ENCODE measurements at places on chromosomes 3 and 15.

DNA sequence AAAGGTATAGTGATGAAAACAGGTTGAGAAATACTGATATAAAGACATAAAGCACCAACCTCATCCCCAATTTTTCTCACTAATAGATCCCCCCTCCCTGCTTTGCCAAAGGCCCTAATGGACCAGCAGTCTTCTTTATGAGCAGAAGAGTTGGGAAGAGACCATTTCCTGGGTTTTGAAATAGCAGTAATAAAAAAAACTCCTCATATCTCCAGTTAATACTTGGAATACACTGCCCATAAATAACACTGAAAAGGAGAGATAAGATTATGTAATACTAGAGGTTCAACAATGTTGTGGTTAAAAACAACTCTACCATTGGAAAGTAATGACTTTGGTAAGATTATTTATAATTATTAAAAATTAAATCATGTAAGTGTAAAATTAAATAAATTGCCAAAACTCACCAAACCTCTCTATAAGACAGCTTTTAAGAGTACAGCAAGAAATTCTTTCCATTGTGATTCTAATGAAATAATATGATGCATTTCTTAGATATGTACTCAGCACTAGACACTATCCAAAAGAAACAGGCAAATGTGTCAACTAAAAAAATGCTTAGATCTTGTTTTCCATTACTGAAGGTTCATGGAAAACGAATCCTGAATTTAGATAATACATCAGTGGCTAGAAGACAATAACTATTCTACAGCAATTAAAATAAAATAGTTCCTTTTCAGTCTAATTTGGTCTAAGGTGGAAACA, 88.2 kb downstream of the FAIM start:
- no peak for DNase-seq

DNA sequence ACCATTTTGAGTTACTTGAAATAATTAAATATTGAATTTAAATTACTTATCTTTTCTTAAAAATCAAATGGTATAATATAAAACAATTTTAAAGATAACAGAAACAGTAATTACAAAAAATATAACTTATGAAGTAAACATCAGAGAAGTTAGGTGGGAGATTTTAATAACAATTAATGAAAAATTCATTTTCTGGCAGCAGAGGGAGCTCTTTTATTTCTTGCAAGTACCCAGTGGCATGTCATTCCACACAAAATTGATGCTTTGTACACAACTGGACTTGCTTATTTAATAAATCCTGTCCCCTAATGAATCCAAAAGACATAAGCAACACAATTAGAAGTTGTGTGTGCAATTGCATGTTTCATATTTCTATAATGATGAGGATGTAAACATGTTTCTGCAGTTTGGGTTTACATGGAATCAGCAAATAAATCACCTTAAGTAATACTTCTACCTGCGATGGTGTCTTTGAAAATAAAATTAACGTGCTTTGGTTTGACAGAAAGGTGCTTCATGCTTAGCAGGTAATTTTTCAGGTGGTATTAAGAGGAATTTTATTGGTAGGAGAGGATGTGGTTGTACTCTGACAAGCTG, 861.3 kb downstream of the ZPLD1 start:
- no peak for DNase-seq

DNA sequence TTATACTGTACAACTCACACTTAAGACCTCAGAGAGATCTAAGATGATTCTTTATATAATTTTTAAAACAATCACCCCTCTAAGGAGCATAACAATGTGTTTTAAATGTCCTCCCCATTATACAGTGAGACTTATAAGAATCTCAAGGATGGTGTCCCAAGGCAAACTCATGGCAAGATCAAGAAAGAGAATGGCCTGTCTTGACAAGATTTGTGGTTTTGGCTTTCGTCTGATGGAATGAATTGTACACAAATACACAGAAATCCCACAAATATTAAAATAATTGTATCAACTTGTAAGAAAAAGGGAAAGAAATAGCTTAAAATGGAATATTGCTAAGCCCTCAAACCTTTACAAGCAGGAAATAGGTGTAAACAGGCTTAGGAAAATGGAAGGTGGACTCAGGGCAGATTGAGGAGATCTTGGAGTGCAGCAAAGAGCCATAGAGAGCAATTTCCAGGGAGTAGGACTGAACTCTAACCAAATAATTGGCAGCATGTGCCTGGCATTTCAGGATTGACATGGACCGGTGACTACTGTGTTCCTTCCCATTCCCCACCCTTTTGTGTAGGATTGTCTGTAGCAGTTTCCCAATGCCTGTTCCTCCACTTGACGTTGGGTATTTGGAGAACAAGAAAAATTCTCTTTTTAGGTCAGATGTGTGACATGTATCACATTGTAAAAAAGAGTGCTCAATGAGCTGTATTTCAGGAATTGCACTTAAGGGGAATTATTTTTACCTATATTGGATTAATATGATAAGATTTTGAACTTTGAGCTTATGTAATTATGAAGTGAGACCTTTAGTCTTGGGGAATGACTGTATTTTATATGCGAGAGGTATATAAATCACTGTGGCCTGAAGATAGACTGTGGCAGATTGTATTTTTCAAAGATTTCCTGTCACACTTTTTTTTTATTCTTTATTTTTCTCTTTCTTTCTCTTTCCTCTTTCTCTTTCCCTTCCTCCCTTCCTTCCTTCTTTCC, 317.8 kb upstream of the SLITRK3 start:
- DNase-seq = no peak

DNA sequence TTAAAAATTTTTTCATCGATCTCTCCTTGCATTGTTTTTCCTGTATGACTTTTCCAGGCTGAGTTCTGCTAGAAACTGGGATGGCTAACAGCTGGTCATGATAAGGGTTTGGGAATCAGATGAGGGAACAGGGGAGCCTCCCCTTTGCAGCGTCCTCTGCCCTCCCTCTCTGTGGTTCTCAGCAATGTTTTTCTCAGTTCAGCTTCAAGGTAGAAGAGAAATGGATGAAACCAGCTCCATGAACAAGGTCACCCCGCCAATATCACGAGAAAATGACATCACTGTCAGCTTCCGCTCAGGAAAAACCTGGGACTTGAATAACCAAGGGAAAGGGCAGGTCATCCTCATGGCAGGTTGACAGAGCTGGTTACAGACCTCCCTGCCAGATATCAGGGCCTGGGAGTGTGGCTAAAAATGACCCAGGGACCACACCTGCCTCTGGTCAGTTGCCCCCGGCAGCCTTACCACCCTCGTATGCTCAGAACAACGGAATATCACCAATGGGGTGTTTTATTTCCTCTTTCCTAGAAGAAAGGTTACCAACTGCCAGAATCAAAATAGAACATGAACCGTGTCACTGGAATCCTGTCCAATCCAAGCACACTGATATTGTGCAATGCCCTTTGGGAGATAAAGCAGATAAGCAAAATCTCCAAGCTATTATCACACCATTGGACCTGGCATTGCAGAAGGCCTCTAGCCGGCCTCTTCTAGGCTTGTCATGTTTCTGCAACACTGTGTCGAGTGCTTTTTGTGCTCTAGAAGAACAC, 26.1 kb downstream of the LSM3 start:
- no peak for DNase-seq

DNA sequence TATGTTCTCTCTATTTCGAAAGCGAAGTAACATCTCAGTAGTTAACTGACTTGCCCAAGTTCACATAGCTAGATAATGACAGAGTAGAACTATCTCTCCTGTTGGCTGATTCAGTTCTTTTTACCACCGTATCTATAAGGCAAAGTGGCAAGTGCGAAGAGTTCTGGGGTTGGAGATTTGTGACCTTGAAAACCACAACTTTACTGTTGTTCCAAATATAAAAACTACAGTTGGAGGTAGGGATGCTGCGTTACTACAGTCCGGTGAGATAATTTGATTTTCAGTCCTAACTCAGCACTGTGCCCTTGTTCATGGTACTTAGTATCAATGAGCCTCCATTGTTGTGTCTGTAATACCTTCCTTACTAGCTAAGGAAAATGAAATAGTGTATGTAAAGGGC, 71.2 kb upstream of the GOLGA8B start:
- no peak for DNase-seq

GRCh38 chr15:85556618-85556895, 176.2 kb downstream of the AKAP13 start:
- DNase-seq = no peak

GRCh38 chr15:70473581-70474370, 289.6 kb downstream of the UACA start:
- no peak for DNase-seq

GRCh38 chr3:9793161-9793781, 389 bp downstream of the ARPC4 start:
- no peak for DNase-seq

GRCh38 chr15:52234596-52235541, 43.7 kb upstream of the GNB5 start:
- DNase-seq = no peak

GRCh38 chr3:20589275-20589674, 403.3 kb upstream of the SGO1 start:
- no peak for DNase-seq

GRCh38 chr3:190767851-190768250, 94.6 kb downstream of the GMNC start:
- DNase-seq = no peak

DNA sequence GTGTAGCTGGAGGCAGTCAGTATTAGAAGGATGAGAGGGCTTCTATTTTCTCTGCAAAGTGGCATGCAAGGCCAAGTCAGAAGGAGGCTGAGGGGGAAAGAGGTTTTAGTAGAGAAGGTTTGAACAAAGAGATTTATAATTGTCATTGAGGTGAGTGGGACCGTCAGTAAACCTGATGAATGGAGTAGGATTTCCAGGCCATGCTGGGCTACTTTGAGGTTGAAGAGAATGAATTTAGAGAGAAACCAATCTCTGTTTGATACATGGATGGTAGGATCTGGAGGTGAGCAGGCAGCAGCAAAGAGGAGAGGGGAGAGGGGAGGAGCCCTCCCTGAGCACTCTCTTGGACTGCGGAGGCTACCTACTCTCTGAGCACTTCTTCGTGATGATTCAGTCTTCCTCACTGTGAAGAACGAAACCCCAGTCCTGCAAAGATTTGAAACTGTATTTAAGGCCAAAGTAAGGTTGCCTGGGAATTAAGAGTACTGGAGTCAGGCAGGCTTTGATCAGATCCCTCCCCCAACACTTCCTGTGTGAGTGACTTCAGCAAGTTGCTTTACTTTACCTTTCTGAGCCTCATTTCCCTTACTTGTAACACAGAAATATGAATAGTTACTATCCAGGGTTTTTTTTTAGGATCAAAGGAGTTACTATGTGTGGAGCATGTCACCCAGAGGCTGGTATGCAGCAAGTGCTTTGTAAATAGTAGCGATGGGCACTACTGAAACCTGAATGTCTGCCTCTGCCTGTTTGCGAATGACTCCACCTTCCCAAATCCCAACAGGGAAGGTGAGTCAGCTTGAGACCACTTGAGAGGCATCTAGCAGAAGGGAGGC, 75.8 kb downstream of the RPL39L start:
- DNase-seq = no peak

- DNase-seq = no peak
Measured at GRCh38 chr3:16273867-16274266, 8.9 kb downstream of the OXNAD1 start.

DNA sequence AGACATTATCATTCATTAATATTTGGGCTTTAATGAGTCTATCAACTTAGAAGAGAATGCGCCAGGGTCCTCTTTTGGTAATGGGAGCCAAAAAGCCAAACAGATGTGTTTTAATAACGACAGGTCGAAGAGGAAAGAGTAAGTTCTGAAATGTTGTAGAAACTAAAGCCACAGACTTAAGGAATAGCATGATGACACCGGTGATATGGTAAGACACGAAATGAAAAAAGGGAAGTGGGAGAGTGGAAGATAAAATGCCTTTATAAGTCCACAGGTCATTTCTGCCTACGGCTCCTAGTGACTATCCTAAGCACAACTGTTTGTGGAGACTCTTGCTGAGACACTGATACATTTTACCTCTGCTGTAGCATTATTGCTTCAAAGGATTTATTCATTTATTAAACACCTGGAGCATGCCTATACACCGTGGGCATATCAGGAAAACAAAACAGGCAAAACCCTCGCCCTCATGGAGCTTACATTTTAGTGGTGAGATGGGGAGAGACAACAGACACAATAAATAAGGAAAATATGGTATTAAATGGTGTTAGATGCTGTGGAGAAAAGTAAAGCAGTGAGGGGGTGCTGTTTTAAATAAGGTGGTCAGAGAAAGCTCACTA, 11.7 kb upstream of the CD47 start:
- no peak for DNase-seq

GRCh38 chr3:128416578-128417211, 50.0 kb downstream of the DNAJB8 start:
- peak; percentile 22 for DNase-seq

GRCh38 chr3:6989608-6990291, 128.8 kb downstream of the GRM7 start:
- DNase-seq = no peak

DNA sequence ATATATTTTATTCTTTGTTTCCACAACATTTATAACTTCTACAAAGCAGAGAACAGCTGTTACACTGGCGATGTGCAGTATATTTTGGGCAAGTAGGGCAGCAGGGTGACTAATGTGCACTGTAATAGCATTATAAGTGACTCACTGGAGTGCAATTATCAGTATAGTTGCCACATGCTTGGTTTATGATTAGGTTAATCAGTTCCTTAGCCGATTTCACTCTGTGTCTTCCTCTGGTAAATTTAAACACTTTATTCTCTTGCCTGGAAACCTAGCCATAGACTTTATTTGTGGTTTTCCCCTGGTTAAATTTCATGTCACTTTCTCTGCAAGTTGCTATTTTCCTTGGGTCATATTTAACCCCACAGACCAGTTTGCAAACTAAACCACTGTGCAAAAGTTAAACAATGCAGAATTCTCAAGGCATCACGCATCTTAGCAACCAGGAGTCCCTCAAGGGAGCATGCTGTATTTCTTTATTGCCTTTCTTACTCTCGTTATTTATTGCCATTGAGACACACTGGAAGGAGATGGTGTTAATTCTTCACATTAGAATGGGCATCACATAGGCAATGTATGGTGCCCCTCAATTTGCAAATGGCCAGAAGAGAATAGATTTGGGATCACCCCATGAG, 690.2 kb upstream of the DPPA4 start:
- DNase-seq = peak; percentile 6

GRCh38 chr15:73550190-73550589, 83.0 kb downstream of the NPTN start:
- no peak for DNase-seq

DNA sequence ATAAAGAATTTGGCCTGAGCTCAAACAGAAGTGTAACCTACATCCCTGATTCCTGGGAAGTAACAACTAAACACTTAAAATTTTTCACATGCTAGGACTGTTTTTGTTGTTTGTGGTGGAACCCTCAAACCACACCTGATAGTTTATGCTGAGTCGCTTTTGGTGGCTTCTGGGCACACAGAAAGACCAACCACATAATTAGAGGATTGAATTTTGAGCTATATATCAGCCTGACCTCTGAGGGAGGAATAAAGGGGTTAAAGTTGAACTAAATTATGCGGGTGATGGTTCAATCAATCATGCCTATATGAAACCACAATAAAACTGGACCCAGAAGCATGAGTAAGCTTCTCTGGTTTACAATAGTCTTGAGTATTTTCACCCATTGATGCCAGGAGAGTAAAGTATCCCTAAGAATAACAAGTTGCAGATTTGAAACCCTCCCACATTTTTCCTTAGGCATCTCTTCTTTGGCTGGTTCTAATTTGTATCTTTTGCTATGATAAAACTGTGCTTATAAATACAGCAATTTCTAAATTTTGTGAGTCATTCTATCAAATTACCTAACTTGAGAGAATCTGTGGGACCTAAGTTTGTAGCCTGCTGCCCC, 1304.5 kb upstream of the GBE1 start:
- DNase-seq = no peak

- no peak for DNase-seq
Measured at GRCh38 chr3:112167758-112168157, 34.7 kb upstream of the GCSAM start.

- DNase-seq = no peak
Measured at GRCh38 chr3:97816811-97817210, 5.0 kb upstream of the CRYBG3 start.

All from GOT3 (cell line).